Pancreas (tissue), 10 donors: ENCODE measurements at places on chromosomes 11 and 22. TPM values are rescaled to one million over a fixed set of nuclear protein-coding genes. Genes with fewer than 3 reads are reported as not detected.

- DNase-seq = no peak
- H3K4me3 ChIP-seq = no peak overlapping the region
- no peak overlapping the region for H3K27ac ChIP-seq
- peaks cover 18% of the 10 kb centered on the region for H3K4me1 ChIP-seq
Observed at GRCh38 chr11:64685536-64685935, 37.5 kb downstream of the NRXN2 start.

LAYN gene
- total RNA-seq = 0.44 TPM

DNA sequence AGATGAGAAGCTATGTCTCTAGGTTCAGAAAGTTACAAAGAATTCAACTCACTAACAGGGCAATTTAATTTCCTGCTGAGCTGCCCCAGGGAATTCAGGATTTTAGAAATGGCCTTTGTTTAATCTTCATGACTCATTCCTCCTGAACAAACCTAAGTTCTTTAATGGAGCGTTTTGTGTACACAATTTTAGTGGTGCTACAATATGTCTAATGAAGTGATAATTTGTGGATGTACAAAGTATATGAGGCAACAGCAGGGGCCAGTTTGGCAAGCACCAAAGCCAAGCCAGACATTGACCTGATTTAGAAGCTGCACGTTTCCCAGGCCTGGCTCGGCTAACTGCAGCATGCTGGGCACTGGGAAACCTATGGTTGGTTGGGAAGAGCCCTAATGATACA is 34.4 kb upstream of the HEPHL1 start:
- no peak overlapping the region for H3K4me3 ChIP-seq
- H3K4me1 ChIP-seq = peaks cover 5% of the 10 kb centered on the region
- peak; percentile 69 for DNase-seq
- no peak overlapping the region for H3K27ac ChIP-seq
- no peaks in the 10 kb centered on the region for H3K27me3 ChIP-seq

GRCh38 chr11:6191742-6192141 is 7.3 kb upstream of the OR52W1 start:
- no peaks in the 10 kb centered on the region for H3K4me1 ChIP-seq
- DNase-seq = no peak
- no peaks in the 10 kb centered on the region for H3K27me3 ChIP-seq
- H3K36me3 ChIP-seq = no peaks in the 10 kb centered on the region
- no peak overlapping the region for H3K4me3 ChIP-seq
- no peak overlapping the region for H3K27ac ChIP-seq

DRICH1 gene
- total RNA-seq = 0.58 TPM

OR52N4 gene
- not detected for total RNA-seq

GRCh38 chr11:48055292-48056132 is 75.2 kb downstream of the PTPRJ start:
- H3K36me3 ChIP-seq = no peaks in the 10 kb centered on the region
- no peak for DNase-seq
- peaks cover 5% of the 10 kb centered on the region for H3K4me1 ChIP-seq
- no peak overlapping the region for H3K4me3 ChIP-seq
- no peaks in the 10 kb centered on the region for H3K27me3 ChIP-seq

DTX4 gene
- total RNA-seq = 6.2 TPM

GRCh38 chr11:32388871-32389770 is 46.2 kb downstream of the WT1 start:
- no peaks in the 10 kb centered on the region for H3K4me1 ChIP-seq
- H3K36me3 ChIP-seq = no peaks in the 10 kb centered on the region
- H3K4me3 ChIP-seq = no peak overlapping the region
- no peak overlapping the region for H3K27ac ChIP-seq

DNA sequence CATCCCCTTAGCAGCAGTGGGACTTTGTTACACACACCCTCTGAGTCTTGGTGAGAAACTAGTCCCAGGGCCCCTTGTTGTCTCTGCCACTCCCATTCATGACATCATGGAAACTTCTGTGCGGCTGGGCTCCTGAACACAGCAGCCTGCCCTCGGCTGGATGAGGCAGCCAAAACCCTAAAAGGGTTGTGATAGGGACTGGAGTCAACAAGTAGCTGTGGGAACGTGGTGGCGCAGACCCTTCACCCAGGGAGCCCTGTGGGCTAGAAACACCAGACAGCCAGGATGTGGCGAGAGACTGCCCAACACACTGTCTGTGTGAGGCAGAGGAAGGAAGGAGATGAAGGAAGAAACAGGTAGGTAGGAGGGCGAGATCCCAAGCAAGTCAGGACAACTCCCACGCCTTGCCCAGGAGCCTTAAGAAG is 3.9 kb downstream of the CD3D start:
- H3K27ac ChIP-seq = no peak overlapping the region
- H3K4me3 ChIP-seq = no peak overlapping the region
- no peaks in the 10 kb centered on the region for H3K27me3 ChIP-seq
- H3K36me3 ChIP-seq = no peaks in the 10 kb centered on the region
- DNase-seq = no peak

DNA sequence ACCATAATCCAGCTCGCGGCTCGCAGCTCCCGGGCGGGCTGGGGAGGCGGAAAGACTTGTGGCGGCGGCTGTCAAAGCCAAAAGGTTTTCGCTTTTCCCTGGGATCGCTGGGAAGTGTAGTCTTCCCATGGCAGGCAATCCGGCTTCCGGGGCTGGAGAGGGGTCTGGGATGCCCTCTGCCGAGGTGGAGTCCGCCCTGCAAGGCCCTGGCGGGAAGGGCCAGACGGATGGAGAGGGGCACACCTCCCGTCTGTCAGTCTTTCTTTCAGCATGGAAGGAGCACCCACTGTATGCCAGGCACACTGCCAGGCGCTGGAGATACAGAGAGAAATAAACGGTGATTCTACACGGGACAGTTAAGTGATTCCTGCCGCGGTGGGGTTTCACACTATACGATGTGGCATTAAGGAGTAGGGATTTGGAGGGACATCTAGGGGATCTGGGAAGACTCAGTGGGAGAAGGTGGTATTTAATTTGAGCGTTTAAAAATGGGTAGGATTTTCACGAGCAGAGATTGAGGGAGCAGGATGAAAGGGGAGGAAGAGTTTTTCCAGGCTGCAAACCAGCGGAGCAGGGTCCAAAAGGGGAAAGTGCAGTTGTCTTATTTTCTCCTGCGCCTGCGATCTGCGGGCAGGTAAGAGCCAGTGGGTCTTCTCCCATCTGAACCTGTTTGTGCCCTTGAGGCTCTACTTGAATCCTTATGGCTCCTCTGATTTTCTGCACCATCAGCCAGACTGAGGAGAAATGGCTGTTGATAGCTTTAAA is at the start of gene BACE1:
Gene BACE1 (minus strand): TSS at position 60 of the 765 bp plus-strand sequence. CDS start 461 bp downstream, outside the sequence.
- no peaks in the 10 kb centered on the region for H3K36me3 ChIP-seq
- H3K4me3 ChIP-seq = peak within 1 kb of the TSS; percentile 88
- H3K27me3 ChIP-seq = no peaks in the 10 kb centered on the region
- DNase-seq = peak; percentile 93

- H3K4me3 ChIP-seq = no peak overlapping the region
- no peaks in the 10 kb centered on the region for H3K36me3 ChIP-seq
- H3K27ac ChIP-seq = no peak overlapping the region
Observed at GRCh38 chr11:65548395-65548794, 9.8 kb downstream of the LTBP3 start.

GRCh38 chr11:57778318-57779037 is 16.9 kb downstream of the CTNND1 start:
- H3K27me3 ChIP-seq = no peaks in the 10 kb centered on the region
- peak; percentile 92 for DNase-seq
- peaks cover 96% of the 10 kb centered on the region for H3K4me1 ChIP-seq
- no peaks in the 10 kb centered on the region for H3K36me3 ChIP-seq

LIMK2 gene
- total RNA-seq = 25.1 TPM
